ENCODE measurements at places on chromosomes 5 and 9.

DNA sequence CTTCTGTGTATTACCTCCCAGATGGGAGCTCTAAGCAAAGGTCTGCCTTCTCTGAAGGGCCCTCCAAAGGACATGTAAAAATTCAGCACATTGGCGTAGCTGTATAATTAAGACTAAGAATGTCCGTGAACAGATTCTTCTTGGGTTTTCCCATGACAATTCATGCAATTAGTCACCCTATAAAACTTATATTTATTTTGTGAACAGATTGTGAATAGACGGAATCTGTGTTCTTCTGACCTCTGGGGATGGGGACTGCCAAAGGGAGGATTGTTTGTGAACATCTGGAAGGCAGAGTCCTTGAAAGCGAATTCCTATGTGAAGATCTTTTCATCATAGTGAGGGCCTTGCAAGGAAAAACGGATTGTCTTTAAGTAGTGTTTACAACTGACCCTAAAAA is 111.3 kb downstream of the EGFLAM start:
- DNase-seq: no peak

DNA sequence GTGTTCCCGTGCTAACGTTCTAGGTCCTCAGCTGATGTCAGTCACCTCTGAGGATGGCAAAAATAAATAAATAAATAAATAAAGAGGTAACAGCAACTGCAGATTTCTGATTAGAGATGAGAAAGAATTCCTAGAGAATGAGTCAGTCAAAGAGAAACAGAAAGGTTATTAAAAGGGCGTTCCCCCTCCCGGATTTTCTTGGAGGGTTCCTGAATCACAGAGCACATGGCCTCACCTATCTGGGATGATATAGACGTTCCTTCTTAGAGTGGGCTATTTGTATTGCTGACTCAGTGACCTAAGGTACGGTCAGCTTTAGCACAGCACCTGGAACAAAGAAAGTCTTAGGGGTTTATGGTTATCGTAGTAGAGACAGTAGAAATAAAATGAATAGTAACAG is 30.6 kb downstream of the HTR4 start:
- no peak for DNase-seq

- DNase-seq: no peak
Observed at GRCh38 chr5:61758711-61759110, 426.7 kb downstream of the ZSWIM6 start.

DNA sequence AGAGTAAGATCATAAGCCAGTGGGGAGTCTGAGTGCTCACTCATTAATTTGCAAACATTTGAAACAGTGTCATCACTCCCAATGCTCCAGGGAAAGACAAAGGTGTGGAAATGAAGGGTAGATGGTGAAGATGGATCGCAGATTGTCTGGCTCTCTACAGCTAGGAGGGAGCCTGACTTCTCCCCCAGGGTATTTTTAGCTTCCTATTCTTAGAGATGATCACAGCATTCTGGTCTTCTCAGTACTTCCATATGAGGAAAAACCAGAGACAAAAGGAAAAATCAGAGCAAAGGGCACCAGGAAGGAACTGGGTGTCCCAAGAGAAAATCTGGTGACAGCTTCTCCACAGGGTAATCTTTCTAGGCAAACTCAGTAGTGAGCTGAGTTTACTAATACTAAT is 401.9 kb upstream of the GRIA1 start:
- DNase-seq: no peak

DNA sequence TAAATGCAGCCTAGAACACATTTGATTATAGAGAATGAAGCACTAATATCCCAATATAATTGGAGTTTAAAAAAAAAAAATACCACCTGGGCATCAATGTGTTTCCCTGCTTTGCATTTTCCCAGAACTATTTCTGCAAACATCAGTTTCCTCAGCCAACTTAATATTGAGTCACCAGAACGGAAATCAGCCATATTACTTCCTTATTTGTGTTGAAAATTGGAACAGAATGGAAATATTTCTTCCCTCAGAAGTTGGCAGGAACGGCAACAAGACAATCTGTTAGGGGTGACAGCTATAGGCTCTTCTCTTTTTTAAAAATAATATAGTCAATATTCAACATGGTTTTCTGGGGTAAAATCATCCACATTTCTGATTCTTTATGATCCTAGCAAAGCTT is 4.0 kb downstream of the MFAP3 start:
- no peak for DNase-seq
